ENCODE measurements at places on chromosomes 11 and 22.
A peak's percentile ranks its signal among the peaks of the same experiment; 100 is the strongest.

DNA sequence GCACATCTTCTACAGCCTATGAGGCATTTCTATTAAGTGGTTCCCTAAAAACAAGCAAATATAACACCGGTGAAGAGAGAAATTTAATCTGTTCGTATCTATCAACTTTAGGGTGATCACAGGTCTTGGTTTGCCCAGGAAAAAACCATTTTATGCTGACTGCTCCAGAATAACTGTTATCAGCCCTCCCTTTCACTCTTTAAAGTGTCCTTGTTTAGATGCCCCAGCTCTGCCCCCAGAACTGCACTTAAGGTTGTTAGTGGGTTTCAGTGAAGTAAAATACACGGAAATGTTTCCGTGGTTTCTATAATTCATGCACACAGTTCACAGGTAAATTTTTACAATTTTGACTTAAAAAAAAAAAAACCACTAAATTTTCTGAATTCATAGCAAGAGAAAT, 70.0 kb downstream of the NARS2 start:
- peak; percentile 87 for DNase-seq

GRCh38 chr11:47189100-47189834, 3.0 kb upstream of the PACSIN3 start:
- no peak for DNase-seq

DNA sequence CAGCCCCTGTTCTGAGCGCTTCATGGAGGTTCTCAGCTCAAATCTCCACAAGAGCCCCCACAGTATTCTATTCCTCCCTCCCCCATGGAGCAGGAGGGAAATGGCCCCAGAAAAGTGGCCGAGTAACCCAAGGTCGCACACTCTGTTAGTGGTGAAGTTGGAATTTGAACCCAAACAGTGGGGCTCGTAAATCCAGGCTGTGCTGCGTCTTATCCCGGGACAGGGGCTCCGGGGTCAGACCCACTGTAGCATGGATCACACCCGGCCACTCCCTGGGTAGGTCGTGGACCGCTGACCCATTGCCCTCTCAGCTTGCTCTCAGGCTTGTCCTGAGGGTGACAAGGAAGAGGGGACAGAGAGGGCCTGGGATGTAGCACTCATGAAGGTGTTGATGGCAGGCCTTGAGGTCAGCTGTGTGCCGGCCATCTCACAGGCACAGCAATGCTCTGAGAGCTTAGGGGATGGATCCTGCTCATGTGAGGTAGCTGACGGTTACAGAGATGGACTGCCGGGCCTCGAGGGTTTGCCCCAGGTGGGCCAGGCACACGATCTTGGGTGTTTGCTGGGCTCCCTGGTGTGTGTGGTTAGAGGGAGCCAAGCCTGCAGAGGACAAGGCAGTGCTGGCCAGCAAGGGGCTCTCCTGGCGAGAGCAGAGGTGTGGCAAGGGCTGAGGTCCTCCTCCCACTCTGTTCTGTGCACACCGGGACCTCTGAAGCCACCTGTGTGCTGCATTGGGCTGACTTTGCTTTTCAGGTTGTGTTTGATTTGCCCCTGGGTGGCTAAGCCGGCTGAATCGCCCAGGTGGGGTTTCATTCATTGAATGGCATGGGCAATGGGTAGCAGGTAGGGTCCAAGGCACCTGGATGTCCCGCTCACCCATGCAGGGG, 2.3 kb upstream of the FGF19 start:
- no peak for DNase-seq

GRCh38 chr11:57500515-57500914, 15.0 kb downstream of the SLC43A1 start:
- no peak for DNase-seq

DNA sequence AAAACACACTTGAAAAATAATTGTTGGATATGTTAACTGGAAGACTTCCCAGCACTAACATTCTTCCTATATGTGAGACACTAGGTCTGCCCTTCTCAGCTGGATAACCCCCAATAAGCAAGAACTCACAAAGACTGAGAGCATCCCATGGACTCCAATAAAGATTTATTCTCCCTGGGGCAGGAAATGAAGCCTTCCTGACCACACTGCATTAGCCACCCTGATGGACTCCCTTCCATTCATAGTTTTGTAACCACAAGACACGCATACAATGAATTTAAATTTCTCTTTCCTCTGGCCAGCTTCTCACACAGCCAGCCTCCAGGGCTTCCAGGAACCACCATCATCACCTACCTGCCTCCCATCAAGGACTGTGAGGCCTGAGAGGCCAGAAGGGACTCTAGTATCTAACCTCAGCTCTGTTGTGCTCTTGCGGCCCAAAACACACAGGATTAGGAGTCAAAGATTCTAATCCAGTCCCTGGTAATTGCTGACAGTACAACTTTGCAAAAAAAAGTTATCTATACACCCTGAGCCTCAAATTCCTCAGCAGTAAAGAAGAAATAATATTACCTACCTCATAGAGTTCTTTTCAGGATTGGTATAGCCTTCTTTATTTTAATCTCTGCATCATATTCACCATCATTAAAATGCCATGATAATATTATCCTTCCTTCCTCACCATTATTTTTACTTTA, 45.6 kb upstream of the GDPD4 start:
- no peak for DNase-seq

DNA sequence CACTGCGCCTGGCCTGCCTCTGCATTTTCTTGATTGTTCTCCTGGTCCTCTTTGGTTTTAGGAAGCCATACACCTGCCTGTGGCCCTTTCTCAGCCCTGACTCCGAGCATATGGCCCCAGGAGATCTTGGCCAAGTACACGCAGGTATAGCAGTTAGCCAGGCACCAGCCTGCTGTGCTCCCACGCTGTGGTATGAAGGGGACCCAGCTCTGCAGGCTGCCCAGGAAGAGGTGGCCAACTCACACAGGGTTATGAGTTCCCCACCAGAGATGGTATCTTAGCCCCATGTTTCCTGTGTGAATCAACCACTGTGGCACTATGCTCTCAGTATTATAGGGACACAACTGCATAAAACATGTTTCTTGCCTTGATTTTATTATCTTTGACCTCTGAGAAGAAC, 31.1 kb downstream of the SGSM3 start:
- no peak for DNase-seq

- peak; percentile 27 for DNase-seq
These were observed 69.2 kb downstream of the CD82 start for GRCh38 chr11:44634401-44635281.

- no peak for DNase-seq
These were observed 64.2 kb downstream of the FLI1 start for GRCh38 chr11:128757886-128758612.

DNA sequence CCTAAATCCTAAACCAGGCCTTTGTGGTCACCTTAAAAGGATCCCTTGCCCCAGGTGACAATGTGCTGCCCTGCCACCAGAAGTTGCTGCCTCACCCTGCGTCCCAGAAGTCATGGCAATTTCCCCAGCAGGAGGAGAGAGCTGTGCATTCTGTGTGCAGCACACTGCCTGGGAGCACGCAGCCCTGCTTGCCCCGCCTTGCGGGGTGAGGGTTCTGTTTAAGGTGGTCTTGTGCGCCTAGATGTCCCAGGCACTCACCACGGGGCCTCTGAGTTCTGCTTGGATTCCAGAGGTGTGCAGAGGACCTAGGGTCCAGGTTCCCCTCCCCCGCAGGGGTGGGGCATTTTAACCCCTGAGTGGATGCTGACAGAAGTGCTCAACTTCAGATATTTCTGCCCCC, 95.0 kb downstream of the GRAMD1B start:
- no peak for DNase-seq

DNA sequence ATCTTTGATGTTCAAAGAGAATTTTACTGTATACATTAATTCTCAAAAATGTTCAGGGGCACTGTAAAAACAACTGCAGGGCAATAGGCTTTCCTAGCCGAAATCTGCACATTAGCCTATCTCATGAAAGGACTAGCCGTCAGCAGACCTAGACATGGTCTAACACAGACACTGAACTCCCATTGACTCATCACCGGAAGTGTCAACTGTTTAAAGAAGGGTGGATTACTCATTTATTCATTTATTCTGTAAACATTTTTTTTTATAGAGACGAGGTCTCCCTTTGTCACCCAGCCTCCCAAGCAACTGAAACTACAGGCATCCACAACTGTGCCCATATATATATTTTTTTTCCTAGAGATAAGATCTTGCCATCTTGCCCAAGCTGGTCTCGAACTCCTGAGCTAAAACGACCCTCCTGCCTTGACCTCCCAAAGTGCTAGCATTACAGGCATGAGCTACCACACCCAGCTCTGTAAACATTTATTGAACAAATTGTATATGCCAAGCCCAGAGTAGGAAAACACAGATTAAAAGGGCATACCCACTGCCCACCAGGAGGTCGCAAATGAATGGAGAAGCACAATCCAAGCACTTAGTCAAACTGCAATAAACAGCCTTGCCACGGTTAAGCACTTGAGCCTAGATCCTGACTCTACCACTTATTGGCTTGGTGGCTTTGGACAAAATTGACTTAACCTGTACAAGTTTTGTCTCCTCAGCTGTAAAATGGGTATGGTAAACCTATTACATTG, 26.6 kb downstream of the RAB30 start:
- no peak for DNase-seq

- DNase-seq = no peak
These were observed 1.2 kb upstream of the P2RX6 start for GRCh38 chr22:21013657-21014201.

- DNase-seq = no peak
These were observed 100.6 kb downstream of the RRAS2 start for GRCh38 chr11:14258221-14258935.

- peak; percentile 70 for DNase-seq
These were observed 69.1 kb downstream of the FCHSD2 start for GRCh38 chr11:73072935-73073481.

Data from OCI-M1 (cell line).